ENCODE measurements at places on chromosomes 4 and X. TPM values are rescaled to one million over a fixed set of nuclear protein-coding genes. Genes with fewer than 3 reads are reported as not detected.
A peak's percentile ranks its signal among the peaks of the same experiment; 100 is the strongest.

The NLRP2B gene
- not detected for total RNA-seq

The FAM114A1 gene
- total RNA-seq = 150 TPM

The AP1AR gene
- total RNA-seq = 16.2 TPM

The SORCS2 gene
- total RNA-seq = 2.9 TPM

The VEGFC gene
- 58.6 TPM for total RNA-seq

The GPR173 gene
- total RNA-seq = 2.4 TPM

DNA sequence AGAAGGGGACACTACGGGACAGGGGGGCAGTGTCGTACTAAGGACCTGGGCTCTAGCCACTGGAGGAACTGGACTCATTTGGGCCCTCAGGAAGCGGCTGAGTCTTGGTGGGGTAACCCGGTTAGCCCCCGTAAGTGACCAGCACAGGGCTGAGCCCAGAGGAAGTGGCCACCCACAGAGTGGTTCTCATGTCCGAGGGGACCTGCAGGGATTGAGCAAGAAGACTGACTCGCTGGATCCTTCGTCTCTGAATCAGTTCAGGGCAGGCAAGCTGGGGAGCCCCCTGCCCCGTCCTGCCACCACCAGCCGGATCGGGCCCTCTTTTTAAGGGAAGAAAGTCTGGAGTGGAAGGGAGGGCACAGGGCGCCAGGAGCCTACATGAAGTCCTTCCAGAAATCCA lies 719 bp upstream of the BGN start:
- DNase-seq = no peak

DNA sequence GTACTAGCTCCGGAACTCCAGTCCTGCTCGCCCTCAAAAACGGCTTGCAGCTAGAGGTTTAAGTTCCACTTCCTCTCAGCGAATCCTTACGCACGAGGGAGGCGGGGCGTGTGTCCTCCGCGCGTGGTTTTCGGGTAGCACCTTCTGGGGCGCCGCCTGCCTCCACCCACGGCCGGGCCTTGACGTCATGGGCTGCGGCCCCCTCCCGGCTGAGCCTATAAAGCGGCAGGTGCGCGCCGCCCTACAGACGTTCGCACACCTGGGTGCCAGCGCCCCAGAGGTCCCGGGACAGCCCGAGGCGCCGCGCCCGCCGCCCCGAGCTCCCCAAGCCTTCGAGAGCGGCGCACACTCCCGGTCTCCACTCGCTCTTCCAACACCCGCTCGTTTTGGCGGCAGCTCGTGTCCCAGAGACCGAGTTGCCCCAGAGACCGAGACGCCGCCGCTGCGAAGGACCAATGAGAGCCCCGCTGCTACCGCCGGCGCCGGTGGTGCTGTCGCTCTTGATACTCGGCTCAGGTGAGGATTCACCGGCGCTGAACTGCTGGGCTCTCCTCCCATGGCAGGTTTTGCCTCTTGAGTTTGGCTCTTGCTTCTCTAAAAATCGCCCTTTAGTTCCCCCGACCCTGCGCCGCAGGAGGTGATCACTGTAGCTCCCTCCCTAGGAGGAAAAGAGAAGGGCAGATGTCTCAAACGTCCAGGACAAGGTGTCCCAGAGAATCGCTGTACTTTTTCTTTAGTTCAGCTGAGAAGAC lies at the start of gene AREG:
Gene AREG, plus strand, starts transcription at position 246 of the 752 bp plus-strand sequence. Its CDS starts 210 bp downstream, at position 456.
- peak; percentile 68 for DNase-seq

DNA sequence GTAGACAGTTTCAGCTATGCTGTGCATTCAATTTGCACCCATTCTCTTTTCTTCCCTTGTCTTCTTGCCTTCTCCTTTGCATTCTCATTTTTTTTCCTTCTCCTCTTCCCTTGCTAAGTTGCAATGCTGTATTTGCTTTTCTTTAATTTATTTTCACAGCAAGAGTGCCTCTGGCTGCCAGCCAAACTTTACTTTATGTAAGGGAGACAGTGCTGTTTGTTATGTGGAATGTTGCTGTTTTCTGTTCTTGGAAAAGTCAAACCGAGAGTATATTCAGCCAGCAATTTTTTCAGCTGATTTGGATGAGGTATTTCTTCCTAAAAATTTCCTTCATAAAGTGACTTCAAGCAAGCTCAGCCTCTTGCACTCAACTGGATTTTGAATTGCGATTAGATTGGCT lies 1293.4 kb downstream of the ARAP2 start:
- DNase-seq = no peak

DNA sequence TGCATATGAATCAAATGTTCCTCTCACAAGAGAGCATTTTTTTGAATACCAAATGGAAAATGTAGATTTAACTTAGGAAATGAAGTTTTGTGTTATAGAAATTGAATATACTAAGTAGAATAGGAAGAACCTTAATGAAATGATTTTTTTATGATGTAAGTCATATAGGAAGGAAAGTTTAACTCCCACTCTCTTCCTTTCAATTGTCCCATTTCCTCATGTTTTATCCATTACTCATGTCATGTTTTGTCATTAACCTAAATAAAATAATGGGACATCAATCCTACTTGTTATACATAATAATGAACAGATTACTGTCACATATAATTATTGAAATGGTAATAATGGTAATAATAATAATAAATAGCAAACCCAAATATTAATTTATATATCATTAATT lies 22.7 kb upstream of the SRD5A3 start:
- no peak for DNase-seq

DNA sequence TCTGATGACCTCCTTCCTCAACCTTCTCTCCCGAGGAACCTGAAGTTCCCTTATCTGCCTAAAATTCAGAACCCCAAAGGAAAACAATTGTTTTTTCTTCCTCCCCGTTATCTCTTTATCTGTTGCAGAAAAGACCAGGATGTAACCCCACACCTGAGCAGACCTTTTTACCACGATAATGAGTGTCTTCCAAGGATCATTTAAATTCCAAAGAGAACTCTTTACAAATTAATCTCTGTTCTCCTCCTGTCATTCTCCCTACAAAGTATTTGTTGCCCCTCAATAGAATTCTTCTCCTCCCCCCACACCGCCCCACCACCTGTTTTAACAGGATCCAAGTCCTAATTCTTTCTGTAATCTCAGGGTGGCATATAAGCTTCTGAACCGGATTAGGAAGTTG lies 78.5 kb upstream of the NLGN4X start:
- DNase-seq = no peak

DNA sequence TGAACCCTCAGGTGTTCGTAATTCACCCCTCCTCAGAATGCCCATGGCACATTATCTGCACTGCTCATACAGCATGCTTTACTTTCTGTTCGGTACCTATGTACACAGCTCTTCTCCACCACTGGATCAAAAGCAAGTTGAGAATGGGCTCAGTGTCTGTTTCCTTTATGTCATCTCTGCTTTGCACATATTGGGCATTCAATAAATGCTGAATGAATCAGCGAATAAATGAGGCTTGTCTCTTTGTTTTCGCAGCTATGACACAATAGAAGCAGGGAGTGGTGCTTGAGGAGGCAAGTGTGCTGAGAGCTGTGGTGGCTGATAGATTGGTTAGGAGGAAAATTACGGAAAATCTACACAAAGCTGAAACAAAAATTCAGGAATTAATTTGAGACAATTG lies 109.1 kb upstream of the VMA21 start:
- DNase-seq = no peak

Data from RPMI7951 (cell line).